ENCODE measurements at places on chromosomes 1 and 21.

GRCh38 chr1:207346513-207346912 lies 25.0 kb downstream of the CD55 start:
- DNase-seq = no peak

- DNase-seq = no peak
Measured at GRCh38 chr1:228045871-228046270, 36.6 kb upstream of the ARF1 start.

DNA sequence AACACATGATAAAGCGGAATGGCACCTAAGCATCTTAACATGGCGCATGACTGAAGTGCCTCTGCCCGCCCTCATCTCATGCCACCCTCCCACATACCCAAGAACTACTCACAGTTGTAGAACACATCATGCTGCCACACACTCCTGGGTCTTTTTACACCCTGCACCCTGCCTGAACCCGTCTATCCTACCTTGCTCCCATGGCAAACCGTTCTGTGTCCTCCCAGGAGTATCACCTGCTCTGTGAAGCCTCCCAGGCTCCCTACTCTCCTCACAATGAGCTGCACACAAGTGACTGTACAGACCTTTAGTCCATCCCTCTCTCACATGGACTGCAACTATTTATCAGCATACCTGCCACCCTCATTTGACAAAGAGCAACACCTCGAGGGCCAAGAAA lies 144.0 kb downstream of the TGFBR3 start:
- no peak for DNase-seq

DNA sequence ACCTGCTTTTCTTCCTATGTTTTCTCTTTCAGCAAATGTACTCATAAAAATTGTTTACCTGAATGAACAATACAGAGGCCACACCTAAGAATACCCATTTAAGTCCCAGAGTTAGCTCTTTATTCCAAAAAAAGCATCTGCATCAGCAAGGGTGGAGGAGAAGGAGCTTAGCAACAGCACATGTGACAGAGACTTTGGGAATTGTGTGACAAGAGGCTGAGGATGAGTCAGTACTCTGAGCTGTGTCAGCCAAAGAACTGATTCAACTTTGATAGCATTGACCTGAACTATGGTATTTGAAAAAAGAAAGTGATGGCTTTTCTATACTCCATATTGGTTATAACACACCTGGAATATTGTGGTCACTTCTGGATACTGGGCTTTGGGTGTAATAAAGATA lies 162.7 kb downstream of the ZNF648 start:
- no peak for DNase-seq

DNA sequence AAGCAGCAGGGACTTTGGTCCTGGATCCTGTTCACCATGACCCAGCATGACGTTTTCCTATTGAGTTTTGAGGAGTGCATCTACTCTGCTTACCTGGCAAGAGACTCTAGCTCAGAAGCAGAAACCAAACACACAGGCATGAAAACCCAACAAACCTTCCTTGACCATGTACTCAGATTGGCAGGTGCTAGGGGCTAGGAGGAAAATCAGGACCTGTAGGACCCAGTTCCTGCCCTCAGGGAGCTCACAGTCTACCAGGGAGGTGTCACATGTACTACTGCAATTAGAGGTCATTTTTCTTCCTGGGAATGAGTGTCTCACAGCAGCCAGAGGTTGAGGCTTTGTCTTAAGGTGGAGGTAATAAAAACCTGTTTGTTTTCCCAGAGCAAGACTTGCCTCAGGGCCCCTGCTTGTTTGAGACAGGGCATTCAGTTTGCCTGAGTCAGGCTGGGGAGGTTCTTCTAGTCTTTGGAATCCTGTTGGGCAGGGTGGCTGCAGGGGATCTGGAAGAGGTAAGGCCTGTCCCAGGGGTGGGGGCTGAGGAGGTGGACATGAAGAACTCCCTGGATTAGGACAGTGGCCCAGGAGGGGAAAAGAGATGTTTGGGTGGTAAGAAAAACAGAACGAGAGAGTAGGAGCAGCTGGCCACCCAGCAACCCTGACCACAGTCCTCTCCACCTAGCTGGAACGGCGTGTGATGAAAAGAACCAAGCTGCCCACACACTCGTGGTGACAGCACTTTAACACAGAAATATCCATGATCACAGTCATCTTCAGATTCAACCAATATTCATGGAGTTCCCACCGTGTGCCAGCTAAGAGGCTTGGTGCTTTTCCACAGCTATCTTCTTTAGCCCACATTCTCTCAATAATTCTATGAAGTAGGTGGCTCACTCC lies 30.8 kb downstream of the IER5 start:
- DNase-seq = no peak

Data from stimulated activated CD4-positive, alpha-beta T cell treated with anti-CD3 and anti-CD28 coated beads, Interleukin-2, amount 100 ng/mL, for 24 hours (primary cell).